ENCODE measurements at places on chromosomes 7 and 10.

DNA sequence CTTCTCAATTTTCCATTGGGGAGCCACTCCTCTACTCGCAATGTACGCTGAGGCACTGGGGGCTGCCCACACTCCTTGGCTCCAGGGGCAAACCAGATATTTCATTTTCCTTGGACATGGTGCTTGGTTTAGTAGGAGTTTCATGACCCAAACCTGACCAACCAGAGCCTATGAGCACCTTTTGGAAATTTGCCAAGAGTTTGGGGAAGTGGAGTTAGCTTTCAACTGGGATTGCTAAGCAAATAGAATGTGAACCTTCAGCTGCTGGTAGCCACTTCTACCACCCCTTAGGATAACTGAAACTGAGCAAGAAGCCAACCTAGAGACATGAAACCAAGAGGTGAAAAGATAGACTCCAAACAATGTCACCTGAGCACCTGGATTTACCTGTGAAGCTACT lies 74.9 kb upstream of the COL13A1 start:
- no peak for DNase-seq

- no peak for DNase-seq
These were observed 16.3 kb downstream of the FGF8 start for GRCh38 chr10:101759309-101760247.

DNA sequence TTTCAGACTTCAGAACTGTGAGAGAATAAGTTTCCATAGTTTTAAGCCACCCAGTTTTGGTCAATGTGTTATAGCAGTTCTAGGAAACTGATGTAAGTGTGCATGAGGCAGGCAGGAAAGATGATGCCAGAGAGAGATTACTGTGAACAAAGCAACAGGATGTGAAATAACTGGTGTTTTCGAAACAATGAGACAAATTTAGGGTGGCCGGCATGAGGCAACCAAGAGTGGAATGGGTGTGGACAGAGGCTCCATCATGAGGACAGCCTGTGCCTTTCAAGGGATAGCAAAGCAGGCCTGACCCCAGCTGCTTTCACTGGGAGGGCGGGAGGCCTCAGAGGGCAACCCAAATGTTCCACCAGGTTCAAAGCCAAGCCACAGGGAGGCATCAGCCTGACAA lies 67.3 kb upstream of the UCN3 start:
- no peak for DNase-seq

DNA sequence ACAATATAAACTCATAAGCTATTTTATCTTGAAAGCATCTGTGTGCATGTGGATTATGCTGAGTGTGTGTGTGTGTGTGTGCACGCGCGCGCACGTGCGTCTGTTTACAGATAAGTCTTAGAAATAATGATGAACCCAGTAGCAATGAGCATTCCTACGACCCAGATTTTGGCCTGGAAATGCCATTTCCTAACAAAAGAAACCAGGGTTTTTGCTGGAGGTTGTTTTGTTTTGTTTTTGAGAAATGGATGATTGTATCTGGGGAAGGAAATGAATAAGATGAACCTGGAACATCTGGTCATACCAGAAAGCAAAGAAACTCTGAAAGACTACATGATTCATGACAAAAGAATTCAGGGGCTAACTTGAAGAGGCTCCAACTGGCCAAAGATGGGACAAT lies 22.1 kb upstream of the LMOD2 start:
- DNase-seq = no peak

- DNase-seq = no peak
These were observed 75.0 kb downstream of the AASS start for GRCh38 chr7:122068999-122069398.

DNA sequence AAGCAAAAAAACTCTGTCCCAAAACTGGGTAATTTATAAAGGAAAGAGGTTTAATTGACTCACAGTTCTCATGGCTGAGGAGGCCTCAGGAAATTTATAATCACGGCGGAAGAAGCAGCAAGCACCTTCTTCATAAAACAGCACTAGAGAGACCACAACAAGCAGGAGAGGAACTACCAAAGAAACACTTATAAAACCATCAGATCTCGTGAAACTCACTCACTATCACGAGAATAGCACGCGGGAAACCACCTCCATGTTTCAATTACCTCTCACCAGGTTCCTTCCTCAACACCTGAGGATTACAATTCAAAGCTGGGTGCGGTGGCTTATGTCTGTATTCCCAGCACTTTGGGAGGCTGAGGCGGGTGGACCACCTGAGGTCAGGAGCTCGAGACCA lies 48.5 kb downstream of the PDIA4 start:
- no peak for DNase-seq

All from stimulated activated CD4-positive, alpha-beta T cell treated with anti-CD3 and anti-CD28 coated beads, Interleukin-2, amount 100 ng/mL, for 4 hours (primary cell).